ENCODE measurements at places on chromosomes 12 and 14.

GRCh38 chr12:6788972-6789924, at the start of gene CD4:
Gene CD4 (plus strand): TSS chr12:6789528. CDS start chr12:6800139, 10,611 bp downstream.
- no peak for DNase-seq

- no peak for DNase-seq
These were observed 56.8 kb downstream of the LRFN5 start for GRCh38 chr14:41663473-41663850.

- no peak for DNase-seq
These were observed 82.6 kb upstream of the PTPRB start for GRCh38 chr12:70719672-70720420.

DNA sequence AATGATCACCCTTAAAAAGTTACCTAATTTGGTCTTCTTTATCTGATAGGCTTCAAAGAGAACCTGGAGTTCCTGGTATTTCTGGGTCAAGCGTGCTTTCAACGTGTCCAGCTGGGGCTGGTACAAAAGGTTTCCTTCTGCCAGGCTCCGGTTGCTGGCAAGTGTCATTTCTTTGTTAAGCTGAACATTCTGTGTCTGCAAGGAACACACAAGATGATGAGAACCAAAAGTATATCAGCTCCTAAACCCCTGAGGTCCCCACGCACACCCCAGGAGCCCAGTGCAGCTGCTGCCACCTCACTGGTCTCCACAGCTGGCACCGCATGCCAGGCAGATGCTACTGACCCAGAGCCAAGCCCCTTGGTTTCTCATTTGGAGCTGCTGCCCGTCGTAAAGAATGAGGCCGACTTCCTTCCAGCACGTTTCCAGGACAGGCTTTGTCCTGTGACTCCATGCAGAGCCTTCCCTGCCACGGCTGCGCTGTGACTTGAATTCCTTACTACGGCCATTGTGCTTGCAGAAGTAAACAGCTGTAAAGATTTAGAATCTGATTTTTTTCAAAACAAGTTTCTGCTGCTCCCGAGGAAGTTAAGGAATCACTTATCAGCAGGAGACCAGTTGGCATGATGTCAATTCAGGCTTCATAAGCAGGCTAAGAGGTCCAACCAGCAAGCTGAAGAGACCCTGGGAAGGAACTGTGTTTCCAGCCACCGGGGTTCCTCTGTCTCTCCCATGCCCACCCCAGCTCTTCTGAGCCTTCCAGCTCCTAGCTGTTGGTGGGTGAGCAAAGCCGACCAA, 24.9 kb downstream of the VPS37B start:
- DNase-seq: no peak

GRCh38 chr12:81809829-81810595, 50.9 kb upstream of the PPFIA2 start:
- DNase-seq: no peak

DNA sequence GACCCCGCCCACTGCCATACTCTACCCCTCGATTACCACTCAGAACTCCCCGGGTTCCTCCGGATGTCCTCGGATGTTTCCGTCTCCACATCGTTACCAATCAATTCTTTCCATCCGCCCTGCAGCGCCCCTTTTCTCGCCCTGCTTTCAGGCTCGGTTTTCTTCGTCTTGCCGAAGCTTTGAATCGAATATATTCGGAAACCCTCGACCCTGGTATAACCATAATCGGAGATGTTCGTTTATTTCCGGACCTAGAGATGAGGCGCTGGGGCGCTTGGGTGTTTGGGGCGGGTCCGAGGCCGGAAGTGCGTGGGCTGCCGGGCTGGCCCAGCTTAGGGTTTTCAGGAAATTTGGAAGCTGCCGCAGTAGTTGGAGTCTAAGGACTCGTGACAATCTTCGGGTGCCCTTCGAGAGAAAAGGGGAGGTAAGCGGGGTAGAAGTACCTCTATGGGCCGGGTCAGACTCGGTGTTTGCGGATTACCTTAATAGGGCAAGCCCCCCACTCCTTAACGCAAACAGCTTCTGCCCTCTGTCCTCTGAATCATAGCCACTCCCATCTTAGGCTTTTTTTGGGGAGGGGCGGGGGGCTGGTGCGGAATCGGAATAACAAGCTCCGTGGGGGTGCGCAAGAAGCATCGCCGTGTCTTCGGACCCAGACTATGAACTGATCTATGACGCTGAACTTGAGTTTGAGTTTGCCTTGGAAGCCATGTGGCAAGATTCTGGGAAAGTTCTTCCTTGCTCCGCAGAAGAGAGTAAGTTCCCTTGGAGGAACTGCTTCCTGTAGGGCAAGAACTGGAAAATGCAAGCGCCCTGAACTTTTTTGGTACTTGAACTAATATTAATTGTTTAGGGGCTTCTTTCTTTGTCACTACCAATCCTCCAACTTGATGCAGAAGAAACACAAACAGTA, at the start of gene C14orf119:
TSS of gene C14orf119 (plus strand) at position 310 of the 913 bp plus-strand sequence. CDS start 2,154 bp downstream, outside the sequence.
- DNase-seq: no peak

DNA sequence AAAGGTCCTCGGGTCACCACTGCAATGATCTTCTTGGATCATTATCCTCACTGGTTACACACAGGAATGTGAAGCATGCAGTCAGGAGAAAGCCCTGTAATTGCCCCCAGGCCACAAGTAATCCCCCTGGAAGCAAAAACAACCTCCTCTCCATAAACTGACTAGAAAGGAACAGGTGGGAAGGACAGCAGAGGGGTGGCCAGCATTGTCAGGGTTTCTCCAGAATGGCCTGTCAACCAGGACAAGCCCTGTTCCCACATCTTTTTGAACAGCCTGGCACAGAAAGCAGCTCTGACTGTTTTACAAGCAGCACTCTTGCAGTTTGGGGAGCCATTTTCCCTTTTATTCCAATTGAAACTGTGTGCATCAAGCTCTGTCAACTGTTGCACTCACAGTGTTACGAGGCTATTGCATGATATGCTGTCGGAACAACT, 36.1 kb downstream of the TMCC3 start:
- no peak for DNase-seq

- no peak for DNase-seq
These were observed 948.3 kb upstream of the NOVA1 start for GRCh38 chr14:27546111-27546510.

DNA sequence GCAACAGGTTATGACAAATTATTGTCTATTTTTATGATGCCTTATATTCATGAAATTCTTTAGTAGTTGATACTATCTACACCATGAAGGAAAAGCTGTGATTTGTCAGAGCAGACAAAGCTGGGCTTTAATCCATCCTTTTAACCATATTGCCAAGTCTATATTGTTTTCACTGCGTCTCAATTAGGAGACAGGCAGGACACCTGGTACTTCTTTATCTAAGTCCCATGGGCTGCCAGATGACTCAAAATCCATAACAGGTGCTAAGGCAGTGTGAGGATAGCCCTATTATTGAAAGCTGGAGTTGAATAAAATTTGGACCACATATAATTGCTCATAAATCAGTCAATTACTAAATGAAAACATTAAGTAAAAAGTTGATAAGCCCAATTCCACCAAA, 22.6 kb downstream of the INSM2 start:
- DNase-seq: no peak

Measured in NCI-H1436 treated with DMSO at 0.1 percent for 48 hours (cell line).